Left lobe of liver (tissue), 2 donors: ENCODE measurements at places on chromosomes 3 and 15. TPM values are rescaled to one million over a fixed set of nuclear protein-coding genes. Genes with fewer than 3 reads are reported as not detected.

- no peak for DNase-seq
Observed at GRCh38 chr15:86384186-86384585, 304.5 kb downstream of the AGBL1 start.

DNA sequence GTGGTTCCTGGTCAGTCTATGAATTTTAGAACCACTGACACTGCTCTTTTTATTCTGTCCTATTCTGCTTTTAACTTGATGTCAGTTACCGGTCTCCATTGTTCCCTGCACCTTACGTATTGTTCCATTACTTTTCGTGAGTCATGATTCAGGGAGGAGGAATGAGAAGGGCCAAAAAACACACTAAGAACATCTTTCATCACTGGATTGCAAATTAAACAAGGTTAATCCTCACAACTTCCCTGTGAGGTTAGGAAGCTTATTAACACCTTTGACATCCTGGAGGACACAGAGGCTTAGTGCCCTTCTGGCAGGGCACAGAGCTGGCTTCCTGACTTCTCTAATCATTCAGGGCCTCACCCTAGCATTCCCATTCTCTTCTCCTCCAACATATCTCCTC lies 227.6 kb upstream of the SATB1 start:
- DNase-seq: no peak

GRCh38 chr15:97691799-97692198 lies 268.7 kb upstream of the ARRDC4 start:
- DNase-seq: no peak

GRCh38 chr3:85355572-85355971 lies 396.8 kb downstream of the CADM2 start:
- DNase-seq: no peak

Gene GPR176
- 0.88 TPM for total RNA-seq

Gene ILDR1
- total RNA-seq: 0.15 TPM

Gene PLAAT1
- not detected for total RNA-seq

DNA sequence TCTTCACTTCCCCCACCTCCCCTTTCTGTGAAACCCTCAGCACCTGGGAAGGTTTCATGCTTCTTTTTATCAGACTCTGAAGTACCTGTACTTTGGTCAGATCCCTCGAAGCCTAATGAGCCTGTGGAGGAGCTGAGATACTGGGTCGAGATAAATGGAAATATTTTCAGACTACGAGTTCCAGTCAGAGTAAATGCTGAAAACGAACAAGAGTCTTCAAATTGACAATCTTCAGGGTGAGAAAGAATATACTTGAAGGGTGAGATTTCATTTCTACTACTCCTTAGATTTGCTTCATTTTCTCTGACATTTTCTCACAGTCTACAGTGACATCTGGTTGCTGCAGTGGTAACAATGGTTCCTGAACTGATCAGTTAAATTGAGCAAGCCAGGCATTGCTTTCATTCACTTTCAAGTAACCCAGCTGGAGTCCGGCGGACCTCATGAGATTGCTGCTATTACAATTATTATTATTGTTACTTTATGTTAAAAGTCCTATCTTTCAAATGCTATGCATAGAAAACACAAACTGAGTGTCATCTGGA lies 337.2 kb downstream of the VGLL3 start:
- DNase-seq: no peak

Gene APBA2
- 0.28 TPM for total RNA-seq

Gene FAM81A
- not detected for total RNA-seq

Gene FBXL2
- 0.38 TPM for total RNA-seq

- no peak for DNase-seq
Observed at GRCh38 chr3:30597131-30597768, 9.2 kb upstream of the TGFBR2 start.

GRCh38 chr3:195847055-195847950 lies 35.6 kb upstream of the MUC4 start:
- DNase-seq: peak; percentile 88

DNA sequence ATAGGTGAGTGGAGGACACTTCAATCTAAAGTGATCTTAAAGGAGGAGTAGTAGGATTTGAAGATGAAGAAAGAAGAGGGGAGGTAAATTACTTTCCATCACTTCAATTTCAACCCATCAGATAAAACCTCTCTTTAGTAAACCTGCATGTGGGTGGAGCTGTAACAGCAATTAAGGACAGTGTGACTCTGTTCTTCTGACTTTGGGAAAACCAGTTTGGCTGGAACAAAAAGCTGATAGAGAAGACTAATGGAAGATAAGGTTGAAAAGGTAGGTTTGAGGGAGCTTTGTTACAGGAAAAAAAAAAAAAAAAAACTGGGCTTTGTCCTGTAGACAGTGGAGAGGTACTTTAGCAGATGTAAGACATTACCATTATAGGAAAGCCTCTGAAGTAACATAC lies 4.5 kb upstream of the GSK3B start:
- DNase-seq: no peak
